ENCODE measurements at places on chromosomes 5 and 9. TPM values are rescaled to one million over a fixed set of nuclear protein-coding genes. Genes with fewer than 3 reads are reported as not detected.

- no peak for DNase-seq
Measured at GRCh38 chr5:158421319-158421718, 562.4 kb upstream of the CLINT1 start.

DNA sequence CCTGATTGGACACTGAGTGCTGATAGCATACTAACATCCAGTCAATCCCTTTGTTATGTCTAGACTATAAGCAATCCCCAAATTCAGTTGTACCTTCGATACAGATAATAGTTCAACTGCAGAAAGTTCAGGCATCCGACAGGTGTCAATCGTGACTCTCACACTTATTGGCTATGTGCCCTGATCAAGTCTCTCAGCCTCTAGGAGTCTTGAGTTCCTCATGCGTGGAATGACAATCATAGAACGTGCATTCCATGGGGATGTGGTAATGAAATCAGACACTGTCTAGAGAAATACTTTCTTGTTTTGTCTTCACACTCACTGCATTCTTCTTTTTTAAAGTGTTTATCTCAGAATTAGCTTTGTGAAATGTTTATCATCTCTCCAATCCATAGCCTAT lies 4.8 kb downstream of the ANKRD34B start:
- DNase-seq: no peak

- no peak for DNase-seq
Measured at GRCh38 chr5:164265566-164265965, 760.1 kb downstream of the MAT2B start.

- no peak for DNase-seq
Measured at GRCh38 chr5:158285698-158286097, 426.8 kb upstream of the CLINT1 start.

The SLC4A9 gene
- not detected for total RNA-seq
